ENCODE measurements at places on chromosomes 7 and 10.
A peak's percentile ranks its signal among the peaks of the same experiment; 100 is the strongest.

DNA sequence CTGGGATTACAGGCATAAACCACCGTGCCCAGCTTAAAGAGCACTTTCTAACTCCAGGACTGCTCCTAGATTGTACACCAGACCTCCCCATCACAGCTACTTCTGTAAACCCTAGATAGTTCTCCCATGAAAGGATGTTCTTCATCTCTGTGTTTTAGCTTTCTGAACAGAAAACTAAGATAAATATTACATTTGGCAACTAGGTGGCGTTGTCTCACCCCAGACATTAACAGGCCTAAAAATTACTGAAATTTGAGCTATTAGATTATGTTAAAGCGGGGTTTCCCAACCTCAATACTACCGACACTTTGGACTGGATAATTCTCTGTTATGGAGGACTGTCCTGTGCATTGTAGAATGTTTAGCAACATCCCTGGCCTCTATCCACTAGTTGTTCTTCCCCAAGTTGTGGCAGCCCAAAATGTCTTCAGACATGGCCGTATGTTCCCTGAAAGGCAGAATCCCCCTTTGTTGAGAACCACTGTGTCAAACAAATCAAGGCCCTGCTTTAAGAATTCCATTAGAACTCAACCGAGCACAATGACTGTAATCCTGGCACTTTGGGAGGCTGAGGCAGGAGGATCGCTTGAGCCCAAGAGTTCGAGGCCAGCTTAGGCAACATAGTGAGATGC, 19.1 kb downstream of the ATOH7 start:
- DNase-seq: peak; percentile 9

DNA sequence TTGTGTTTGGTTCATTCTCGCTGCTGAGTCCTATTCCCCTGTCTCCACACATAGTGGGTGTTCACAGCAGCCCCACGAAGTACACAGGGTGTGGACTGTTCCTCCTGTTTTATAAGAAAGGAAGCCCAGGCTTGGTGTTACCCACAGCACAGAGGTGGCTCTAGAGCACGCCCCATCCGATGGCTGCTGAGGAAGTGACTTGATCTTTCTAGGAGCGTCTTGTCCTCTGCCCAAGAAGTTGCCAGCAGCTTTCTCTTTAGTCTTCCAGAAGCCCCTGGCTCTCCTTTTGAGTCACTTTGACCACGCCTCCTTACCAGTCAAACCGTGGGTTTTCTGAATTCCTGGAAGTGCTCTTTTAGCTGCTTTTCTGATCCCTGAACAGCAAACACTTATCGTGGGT, 94.0 kb downstream of the GRK5 start:
- peak; percentile 89 for DNase-seq

- DNase-seq: no peak
Observed at GRCh38 chr7:295155-296154, 5.5 kb downstream of the FOXL3 start.

DNA sequence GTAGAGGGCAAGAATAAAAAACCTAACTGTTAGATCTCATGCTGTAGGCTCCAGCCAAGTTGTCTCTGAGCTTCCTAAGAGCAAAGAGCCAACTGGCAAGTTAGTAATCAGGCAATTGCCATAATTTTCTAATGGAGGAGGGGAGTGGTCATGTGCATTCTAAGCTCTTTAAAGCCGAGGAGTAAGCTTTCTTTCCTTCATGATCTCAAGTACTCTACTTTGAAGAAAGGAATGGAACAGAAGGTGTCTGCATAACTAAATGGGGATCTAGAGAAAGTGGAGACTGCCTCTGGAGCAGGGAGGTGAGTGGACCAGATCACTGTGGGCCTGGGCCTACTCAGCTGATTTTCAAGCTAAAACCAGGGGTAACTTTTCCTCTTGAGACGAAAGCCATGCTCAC, 37.7 kb upstream of the TOMM7 start:
- DNase-seq: no peak

DNA sequence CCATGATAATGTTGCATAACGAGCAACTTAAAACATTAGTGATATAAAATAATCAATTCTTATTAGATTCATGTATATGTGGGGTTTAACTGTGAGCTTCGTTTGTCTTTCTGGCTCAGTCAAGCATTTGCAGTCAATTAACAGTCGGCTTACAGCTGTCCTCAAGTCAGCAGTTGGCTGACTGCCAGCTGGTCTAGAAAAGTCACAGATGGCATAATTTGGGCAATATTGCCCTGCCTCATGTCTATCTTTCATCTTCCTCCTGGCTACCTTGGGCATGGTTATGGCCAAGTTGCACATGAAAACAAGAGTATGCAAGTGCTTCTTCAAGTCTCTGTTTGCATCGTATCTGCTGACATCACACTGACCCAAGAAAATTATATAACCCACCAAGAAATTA, 186.1 kb upstream of the ZWINT start:
- no peak for DNase-seq

GRCh38 chr10:59362144-59362958, at the start of gene FAM13C:
TSS of gene FAM13C (minus strand) at chr10:59362549. CDS start at chr10:59362460, 89 bp downstream.
- peak; percentile 14 for DNase-seq

GRCh38 chr7:117251687-117252086, 71.2 kb downstream of the WNT2 start:
- no peak for DNase-seq

GRCh38 chr10:113479346-113480080, 73.3 kb upstream of the HABP2 start:
- no peak for DNase-seq

- DNase-seq: peak; percentile 58
Observed at GRCh38 chr7:28272461-28272877, 91.9 kb upstream of the JAZF1 start.

- DNase-seq: no peak
Observed at GRCh38 chr7:44636041-44636584, 29.7 kb downstream of the OGDH start.

GRCh38 chr7:67678419-67678818, 681.8 kb downstream of the TYW1 start:
- DNase-seq: no peak
